Breast epithelium (tissue), 4 donors: ENCODE measurements at places on chromosomes 7 and 10.

- no peaks in the 10 kb centered on the region for H3K27me3 ChIP-seq
- DNase-seq, result no peak
Measured at GRCh38 chr10:35420827-35421552, 84.7 kb downstream of the CCNY start.

DNA sequence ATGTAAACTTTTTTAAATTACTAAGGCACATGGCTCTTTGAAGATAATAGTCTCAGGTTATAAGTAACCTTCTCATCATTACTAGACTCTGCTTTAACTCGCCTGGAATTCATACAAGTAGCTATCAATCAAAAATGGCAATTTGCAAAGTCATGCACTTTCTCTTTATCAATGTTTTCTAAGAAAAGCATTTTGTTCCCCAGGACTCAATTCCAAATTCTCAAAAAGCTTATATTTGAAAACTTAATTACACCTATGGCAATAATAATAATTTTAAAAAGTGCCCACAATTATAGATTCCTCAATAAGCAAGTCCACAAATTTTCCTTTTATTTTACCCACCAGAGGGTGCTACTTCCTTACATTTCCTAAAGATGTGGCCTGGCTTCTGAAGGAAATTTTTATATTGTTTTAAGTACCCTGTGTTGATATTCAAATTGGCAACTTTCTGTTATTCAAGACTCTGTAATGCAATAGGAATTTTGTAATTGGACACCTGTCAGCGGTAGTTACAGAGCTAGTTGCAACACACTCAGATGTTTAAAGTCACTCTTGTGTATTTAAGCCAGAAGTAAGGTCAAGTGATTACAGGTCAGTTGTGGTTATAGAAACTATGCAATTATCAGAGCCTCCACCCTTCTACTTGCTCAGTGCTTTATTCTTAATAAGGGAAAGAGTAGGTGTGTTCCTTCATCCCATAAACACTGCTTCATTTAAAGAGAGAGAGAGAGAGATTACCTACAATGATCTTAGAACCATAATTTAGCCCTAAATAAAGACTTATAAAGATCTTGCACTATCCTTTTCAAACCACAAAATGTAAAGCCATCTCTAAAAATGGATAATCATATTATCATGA, 47.1 kb upstream of the HYAL4 start:
- peak overlapping the region; percentile 19 for H3K27ac ChIP-seq
- H3K4me3 ChIP-seq, result no peak overlapping the region
- no peaks in the 10 kb centered on the region for H3K4me1 ChIP-seq
- no peak for DNase-seq

- DNase-seq, result no peak
- H3K4me1 ChIP-seq, result no peaks in the 10 kb centered on the region
- H3K27me3 ChIP-seq, result no peaks in the 10 kb centered on the region
- H3K4me3 ChIP-seq, result no peak overlapping the region
- H3K36me3 ChIP-seq, result no peaks in the 10 kb centered on the region
Measured at GRCh38 chr7:7569081-7569527, 2.4 kb downstream of the MIOS start.

GRCh38 chr7:88111140-88111743, 108.6 kb downstream of the SRI start:
- no peak for DNase-seq
- no peaks in the 10 kb centered on the region for H3K27me3 ChIP-seq
- H3K4me1 ChIP-seq, result no peaks in the 10 kb centered on the region

DNA sequence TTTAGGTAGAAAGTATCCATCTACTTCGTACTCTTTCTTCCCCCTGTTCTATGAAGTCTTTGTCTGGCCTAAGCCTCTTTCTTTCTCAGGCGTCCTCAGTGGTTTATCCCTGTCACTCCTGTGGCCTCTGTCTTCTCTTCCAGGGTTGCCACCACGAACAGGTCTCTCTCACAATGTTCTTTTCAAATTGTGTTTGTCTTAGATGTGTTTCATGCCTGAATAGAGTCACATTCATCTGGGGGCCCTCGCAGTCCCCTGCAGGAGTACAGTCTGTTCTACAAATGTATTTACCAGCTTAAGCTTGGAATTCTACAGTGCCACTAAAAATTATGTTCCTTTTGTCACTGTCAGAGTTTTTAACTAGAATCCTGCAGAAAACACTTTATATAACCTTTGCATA, 680.4 kb upstream of the FOXK1 start:
- no peaks in the 10 kb centered on the region for H3K27me3 ChIP-seq
- H3K27ac ChIP-seq, result no peak overlapping the region
- no peaks in the 10 kb centered on the region for H3K36me3 ChIP-seq
- H3K4me1 ChIP-seq, result no peaks in the 10 kb centered on the region

DNA sequence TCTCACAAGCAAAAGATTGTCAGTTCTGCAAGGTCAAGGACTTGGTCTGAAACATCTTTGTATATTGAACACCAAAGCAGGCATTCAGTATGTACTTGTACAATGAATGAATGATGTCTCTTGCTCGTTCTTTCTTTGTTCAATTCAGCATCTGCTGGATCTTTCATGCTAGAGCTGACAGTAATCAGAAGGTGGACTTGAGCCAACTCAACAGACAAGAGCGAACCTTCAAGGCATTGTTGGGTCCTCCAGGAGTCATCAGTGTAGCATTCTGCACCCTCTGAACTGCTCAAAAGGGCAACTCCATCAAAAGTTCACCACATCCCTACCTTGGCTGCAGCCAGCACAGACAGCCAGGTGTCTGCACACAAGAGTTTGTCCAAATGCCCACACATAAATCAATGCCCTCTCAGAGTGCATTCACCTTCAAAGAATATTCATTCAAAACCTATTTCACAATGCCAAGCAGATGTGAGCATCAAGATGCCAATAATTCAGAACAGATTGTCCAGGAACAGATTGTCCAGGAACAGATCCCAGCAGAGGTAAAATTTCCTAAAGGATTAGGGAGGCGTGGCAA, 386.7 kb downstream of the CALN1 start:
- H3K4me1 ChIP-seq, result no peaks in the 10 kb centered on the region
- H3K4me3 ChIP-seq, result no peak overlapping the region
- no peak for DNase-seq
- no peaks in the 10 kb centered on the region for H3K27me3 ChIP-seq
- no peak overlapping the region for H3K27ac ChIP-seq

- DNase-seq, result peak; percentile 60
- H3K4me3 ChIP-seq, result no peak overlapping the region
- no peaks in the 10 kb centered on the region for H3K4me1 ChIP-seq
- H3K27ac ChIP-seq, result no peak overlapping the region
Measured at GRCh38 chr10:101311185-101312066, 42.5 kb upstream of the BTRC start.

DNA sequence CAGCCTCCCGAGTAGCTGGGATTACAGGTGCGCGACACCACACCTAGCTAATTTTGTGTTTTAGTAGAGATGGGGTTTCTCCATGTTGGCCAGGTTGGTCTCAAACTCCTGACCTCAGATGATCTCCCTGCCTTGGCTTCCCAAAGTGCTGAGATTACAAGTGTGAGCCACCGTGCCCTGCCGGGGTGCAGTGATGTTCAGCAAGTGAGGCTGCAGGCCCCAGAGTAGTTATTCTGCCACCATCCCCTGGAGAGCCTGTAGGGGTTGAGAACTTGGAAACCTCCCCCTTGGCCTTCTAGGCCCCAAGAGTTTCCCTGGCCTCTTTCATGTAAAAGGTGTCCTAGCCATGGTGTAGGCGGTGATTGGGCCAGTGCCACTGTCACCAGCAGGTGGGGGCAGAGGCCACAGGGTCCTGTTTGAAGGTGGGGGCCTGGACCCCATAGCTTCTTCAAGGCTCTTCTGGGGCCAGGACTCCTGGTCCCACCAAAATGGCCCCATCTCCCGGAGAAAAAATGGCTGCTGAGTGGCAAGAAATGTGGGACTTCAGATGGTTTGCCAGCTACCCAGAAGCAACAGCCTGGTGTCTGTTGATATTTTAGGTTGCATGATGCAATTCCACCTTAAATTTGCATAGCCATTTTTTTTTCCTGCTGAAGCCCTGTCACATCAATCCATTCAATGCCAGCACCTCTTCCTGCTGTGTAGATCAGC, 25.5 kb upstream of the INMT start:
- no peak overlapping the region for H3K4me3 ChIP-seq
- no peaks in the 10 kb centered on the region for H3K4me1 ChIP-seq
- H3K36me3 ChIP-seq, result no peaks in the 10 kb centered on the region
- no peak overlapping the region for H3K27ac ChIP-seq
- no peaks in the 10 kb centered on the region for H3K27me3 ChIP-seq
- no peak for DNase-seq

DNA sequence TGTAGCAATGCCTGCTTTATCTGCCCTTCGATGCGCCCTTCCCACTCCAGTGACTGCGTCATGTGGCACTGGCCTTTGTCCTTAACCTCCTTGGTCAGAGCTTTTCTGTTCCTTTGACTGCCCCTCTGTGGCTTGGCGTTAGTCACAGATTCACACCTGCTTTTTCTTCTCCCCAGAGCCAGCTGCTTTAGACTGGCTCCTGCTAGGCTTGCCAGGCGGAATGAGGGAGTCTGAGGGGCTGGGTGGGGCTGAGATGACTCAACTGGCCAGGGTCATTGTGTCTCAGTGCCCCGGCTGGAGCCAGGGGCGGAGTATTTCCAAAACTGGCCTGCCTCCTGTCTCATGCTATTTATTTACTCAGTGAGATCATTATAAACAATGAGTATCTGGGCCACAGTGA, 194.1 kb downstream of the EMX2 start:
- H3K4me1 ChIP-seq, result no peaks in the 10 kb centered on the region
- no peak overlapping the region for H3K4me3 ChIP-seq
- H3K27me3 ChIP-seq, result peaks cover 38% of the 10 kb centered on the region
- H3K36me3 ChIP-seq, result no peaks in the 10 kb centered on the region
- no peak overlapping the region for H3K27ac ChIP-seq

GRCh38 chr10:61529208-61529607, 76.0 kb upstream of the TMEM26 start:
- H3K4me3 ChIP-seq, result no peak overlapping the region
- no peaks in the 10 kb centered on the region for H3K27me3 ChIP-seq

DNA sequence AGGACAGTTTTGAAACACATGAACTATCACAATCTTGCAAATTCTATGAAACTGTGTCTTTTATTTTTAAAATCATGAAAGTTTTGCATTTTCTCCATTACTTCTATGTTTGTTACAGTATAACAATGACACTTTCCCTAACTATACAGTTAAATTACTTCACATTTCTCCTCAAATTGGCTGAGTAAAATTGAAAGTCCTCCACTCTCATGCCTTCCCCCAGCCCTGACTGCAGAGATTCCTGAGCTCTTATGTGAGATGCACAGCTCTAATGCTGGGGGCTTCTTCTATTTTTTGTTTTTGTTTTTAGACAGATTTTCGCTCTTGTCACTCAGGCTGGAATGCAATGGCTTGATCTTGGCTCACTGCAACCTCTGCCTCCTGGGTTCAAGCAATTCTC, 22.7 kb upstream of the MAP3K8 start:
- no peaks in the 10 kb centered on the region for H3K4me1 ChIP-seq
- no peak overlapping the region for H3K4me3 ChIP-seq
- no peak overlapping the region for H3K27ac ChIP-seq
- H3K27me3 ChIP-seq, result no peaks in the 10 kb centered on the region

DNA sequence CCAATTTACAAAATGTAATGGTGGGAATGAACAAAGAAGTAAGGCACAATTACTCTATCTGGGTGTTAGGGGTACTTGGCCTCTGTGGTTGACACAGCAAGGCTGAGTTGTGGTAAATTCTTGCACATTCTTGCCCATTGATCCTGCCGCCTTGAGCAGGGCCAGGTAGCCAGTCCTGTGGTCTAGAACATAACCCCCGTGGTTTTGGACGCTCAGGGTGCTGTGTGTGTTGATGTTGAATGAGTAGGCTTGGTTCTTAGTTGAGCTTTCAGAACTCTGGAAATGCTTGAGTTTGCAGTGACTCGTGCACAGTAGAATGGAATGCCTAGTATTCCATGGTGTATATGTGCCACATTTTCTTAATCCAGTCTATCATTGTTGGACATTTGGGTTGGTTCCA, 42.3 kb upstream of the CDHR3 start:
- H3K36me3 ChIP-seq, result no peaks in the 10 kb centered on the region
- H3K4me3 ChIP-seq, result no peak overlapping the region
- no peaks in the 10 kb centered on the region for H3K27me3 ChIP-seq
- no peaks in the 10 kb centered on the region for H3K4me1 ChIP-seq
- no peak overlapping the region for H3K27ac ChIP-seq

DNA sequence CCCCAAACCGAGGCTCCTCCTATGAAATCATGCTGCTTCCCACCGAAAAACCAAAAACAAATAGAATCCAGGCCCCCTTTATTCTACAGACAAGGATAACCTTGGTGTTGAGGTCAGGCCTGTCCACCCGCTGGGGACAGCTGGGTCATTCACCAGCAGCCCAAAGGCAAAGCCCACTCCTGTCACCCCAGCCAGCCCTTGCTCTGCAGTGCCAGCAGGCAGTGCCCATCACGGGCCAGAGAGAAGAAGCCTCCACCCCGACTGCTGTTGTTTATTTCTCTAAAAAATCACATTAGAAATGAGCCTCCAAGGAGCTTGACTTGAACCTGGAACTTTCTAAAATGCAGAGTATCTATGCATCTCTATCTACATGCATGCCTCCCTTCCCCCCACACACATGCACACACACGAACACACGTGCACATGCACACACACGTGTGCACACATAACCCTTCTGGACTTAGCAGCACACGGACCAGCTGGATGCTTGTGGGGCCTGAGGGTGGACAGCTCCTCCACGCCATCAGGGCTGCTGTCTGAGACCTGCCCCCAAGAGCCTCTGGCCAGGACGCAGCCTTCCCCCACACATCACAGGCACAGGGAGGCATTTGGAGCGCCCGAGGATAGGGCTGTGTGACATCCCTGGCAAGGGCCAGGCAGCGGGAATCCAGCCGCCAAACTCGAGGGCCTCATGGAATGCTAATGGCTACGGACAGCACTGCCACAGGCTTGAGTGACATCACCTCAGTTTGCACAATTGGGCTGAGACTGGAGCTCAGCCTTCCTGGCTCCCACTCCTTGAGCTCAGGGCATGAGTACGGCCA, 22.8 kb downstream of the PRKAG2 start:
- no peaks in the 10 kb centered on the region for H3K36me3 ChIP-seq
- H3K27me3 ChIP-seq, result no peaks in the 10 kb centered on the region
- no peak for DNase-seq
- H3K4me3 ChIP-seq, result no peak overlapping the region
- peak overlapping the region; percentile 22 for H3K27ac ChIP-seq

- no peak overlapping the region for H3K4me3 ChIP-seq
- no peaks in the 10 kb centered on the region for H3K36me3 ChIP-seq
- DNase-seq, result no peak
- H3K27me3 ChIP-seq, result no peaks in the 10 kb centered on the region
- H3K4me1 ChIP-seq, result no peaks in the 10 kb centered on the region
Measured at GRCh38 chr7:70638158-70639107, 493.5 kb upstream of the GALNT17 start.

DNA sequence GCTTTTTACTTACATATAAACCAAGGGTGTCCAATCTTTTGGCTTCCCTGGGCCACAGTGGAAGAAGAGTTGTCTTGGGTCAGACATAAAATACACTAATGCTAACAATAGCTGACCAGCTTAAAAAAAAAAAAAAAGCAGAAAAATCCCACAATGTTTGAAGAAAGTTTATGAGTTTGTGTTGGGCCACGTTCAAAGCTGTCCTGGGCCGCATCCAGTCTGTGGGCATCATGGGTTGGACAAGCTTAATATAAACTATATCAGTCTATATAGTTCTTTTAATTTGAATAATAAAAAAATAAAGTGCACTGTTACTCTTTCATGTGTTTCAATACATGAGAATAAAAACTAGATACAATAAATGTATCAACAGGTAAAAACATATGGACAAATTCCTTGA, 179.9 kb downstream of the DNAJC1 start:
- H3K4me3 ChIP-seq, result no peak overlapping the region
- no peak overlapping the region for H3K27ac ChIP-seq
- H3K27me3 ChIP-seq, result no peaks in the 10 kb centered on the region
- DNase-seq, result no peak
- no peaks in the 10 kb centered on the region for H3K4me1 ChIP-seq
